Activated CD8-positive, alpha-beta memory T cell treated with anti-CD3 and anti-CD28 coated beads for 1 hour (primary cell): ENCODE measurements at places on chromosomes 12 and 14.

GRCh38 chr14:24630872-24631477 lies 3.0 kb downstream of the GZMB start:
- no peak for DNase-seq

GRCh38 chr14:63857466-63858030 lies 4.7 kb downstream of the SYNE2 start:
- DNase-seq = peak; percentile 18

DNA sequence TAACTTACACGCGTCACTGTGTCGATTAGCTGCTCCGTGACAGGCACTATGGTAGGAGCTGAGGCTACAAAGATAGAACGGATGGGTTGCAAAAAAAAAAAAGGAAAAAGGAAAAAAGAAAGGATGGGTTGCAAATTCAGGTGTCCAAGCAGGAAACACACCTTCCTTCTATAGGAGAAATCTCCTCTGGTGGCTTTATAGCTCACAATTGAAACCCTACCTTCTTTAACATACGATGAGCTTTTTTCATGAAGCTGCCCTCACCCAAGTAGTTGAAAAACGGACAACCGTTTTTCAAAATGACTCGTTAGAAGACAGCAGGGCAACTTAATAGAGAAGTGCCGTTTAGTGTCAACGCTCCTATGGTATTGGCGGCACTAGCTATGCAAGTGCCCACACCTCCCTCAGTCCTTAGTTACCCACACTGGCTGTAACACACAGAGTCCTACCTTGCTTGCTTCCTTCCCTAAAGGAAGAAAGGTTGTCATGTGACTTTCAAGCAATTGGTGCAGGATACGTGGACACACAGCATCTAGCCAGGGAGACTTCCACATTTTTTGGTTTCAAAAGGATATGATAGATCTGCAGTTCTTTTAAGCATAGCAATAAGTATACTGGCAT lies 682 bp upstream of the TRIP11 start:
- no peak for DNase-seq

- peak; percentile 85 for DNase-seq
Observed at GRCh38 chr12:2004113-2004929, at the start of gene DCP1B. TSS of gene DCP1B (minus strand) at chr12:2004457. CDS start at chr12:2004431, 26 bp downstream.

DNA sequence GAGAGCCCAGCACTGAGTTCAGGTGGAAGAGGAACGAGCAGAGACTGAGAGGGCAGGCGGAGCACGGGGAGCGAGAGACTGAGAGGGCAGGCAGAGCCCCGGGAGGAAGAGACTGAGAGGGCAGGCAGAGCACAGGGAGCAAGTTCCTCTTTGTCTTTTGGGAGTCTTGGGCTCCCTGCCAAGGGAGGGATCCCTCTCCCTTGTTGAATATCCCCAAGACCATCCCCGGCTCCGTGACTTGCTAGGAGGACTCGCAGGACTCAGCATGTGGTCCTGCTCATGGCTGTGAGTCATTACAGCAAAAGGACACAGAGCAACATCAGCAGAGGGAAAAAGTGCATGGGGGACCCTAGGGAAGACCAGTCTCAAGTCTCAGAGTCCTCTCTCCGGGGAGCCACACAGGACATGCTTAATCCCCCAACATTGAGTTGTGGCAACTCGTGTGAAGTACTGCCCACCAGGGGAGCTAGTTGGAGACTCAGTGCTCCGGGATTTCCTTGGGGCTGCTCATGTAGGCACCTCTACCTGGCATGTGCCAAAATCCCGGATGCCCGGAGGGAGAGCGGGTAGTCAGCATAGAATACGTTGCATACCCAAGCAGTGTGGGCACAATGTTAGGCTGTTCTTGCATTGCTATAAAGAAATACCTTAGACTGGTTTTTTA lies 81.0 kb downstream of the CCDC92 start:
- no peak for DNase-seq

DNA sequence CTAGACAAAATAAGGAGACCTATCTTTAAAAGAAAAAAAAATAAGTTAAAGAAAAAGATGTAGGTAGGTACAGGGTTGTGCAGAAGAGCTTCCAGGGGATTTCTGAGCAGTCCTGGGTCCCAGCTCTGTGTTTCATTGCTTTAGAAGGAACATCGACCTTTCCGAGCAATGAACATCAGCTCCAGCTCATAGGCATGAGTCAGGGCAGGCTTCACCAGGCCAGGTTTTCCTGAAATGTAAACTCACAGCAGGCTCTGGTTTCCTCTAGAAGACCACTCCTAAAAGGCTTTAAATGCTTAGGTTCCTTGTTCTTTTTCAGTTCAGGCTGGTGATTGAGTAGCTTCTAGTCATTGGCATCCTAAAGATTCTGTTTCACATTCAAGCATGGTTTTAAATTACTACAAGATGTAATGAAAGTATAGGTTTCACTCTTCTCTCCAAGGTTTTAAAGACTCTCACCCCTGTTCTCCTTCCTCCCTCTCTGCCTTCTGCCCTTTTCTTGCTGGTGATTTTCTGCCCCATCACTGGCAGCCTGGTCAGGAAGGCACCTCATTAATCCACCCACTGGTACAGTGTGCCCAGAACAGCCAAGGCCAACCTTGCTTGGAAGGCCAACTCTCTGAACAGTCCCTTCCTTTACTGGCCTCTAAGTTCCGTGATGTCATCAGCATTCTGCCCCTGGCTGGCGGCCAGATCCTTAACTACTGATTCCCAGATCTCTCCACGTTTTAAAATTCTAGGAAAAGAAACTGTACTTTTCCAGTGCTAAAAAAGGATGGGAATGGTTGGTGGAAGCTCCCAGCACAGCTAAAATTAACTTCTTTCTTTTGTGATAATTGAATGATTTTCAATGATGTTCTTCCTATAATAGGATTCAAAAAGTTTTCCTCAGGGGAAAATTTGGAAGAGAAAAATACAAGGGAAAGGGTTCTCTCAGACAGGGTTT lies 109.4 kb upstream of the HIF1A start:
- DNase-seq = no peak

DNA sequence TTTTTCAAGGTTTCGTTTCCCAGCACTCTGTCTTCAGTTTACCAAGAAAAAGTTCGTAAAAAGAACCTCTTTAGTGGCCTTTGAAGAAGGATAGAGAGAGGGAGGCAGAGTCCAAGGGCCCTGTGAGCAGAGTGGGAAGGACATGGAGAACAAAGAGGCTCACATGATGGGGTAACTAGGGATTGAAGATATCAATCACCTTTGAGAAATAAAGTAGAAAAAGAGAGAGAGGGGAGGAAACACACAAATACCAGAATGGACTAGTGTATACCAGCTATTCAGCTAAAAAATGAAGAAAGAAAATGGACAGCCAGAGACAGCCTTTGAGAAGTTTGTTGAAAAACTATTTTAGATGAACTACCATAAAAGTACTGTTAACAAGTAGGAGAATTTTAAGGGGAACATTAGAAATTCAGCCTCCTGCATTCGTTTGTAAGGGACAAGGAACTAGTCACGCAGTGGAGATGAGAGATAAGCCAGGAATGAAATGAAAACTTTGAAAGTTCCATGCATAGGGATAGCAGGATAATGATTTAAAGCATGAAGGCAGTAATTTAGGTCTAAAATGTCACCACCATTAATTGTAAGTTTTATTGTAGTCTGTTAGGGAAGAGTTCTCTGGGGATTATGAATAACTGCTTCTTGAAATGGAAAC lies 82.1 kb downstream of the SPTSSA start:
- no peak for DNase-seq

- no peak for DNase-seq
Observed at GRCh38 chr14:84750763-84751554, 779.0 kb upstream of the FLRT2 start.

GRCh38 chr14:68966872-68967301 lies 12.2 kb downstream of the ACTN1 start:
- DNase-seq = no peak

DNA sequence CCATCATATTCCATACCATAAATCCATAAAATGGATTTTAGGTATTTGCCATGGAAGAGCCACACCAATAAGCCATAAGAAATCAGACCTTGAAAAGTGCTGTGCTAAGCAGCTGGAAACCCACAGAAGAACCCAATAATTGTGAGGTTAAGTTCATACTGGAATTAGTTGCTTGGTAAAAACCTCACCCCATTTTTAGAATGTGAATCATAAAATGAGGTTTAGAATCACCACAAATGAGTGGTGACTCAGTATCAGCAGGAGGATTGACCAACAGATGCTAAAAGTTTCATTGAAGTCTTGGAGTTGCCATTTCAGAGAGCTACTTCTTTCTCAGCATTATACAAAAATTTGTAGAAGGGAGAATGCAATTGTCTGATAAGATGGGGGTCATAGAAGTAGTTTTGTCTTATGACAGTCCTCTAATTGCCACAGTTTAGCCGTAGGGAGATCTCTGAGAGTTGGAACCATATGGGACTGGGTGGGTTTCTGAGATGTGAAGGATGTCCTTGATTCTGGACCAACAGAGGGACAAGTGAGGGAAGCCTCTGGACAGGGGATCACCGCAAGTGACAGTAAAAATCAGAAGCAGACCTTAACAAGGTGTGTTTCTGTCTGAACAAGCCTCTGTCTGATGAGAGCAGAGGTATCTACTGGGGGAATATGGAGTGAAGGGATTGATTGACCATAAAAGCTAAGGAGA lies 1.4 kb upstream of the STON2 start:
- DNase-seq = no peak

GRCh38 chr14:94077111-94077821 lies 3.7 kb downstream of the DDX24 start:
- DNase-seq = no peak

DNA sequence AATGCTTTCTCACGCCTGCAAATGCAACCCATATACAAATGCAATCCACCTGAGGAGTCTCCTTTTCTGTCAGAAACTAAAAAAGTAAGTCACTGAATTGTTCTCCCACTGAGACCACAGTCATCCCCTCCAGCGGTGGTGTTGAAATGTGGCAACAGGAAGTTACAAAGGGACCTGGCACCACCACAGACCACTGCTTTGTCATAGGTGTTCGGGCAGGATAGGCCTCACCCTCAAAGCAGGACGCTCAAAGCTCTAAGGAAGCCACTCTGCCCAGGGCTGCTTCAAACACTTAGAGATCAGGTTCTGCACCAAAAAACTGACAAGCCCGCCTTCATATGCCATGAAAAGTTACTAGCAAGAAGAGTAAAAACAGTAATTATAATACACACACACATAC lies 11.3 kb downstream of the PHLDA1 start:
- DNase-seq = no peak

GRCh38 chr12:3117144-3117581 lies 40.0 kb downstream of the TSPAN9 start:
- no peak for DNase-seq

DNA sequence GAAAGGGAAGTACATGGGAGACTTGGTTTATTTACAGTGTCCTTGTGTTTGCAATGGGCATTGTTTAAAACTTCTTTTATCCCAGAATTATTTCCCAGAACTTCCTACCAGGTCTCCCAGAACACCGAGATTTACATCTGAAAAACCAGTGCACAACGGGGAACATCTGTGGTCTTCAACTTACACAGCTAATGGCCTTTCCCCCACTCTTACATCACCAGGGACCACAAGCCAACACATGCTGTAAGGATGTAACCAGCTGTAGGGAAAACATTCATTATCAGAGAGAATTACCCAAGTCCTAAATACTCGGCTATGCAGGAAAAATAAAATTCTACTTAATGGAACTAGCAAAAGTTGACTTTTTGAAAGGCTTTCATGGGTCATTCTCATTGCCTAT lies 267.6 kb downstream of the DUSP6 start:
- DNase-seq = no peak

- no peak for DNase-seq
Observed at GRCh38 chr14:76941946-76942805, 86.3 kb downstream of the IRF2BPL start.

- no peak for DNase-seq
Observed at GRCh38 chr12:113232089-113232839, 11.0 kb downstream of the TPCN1 start.

DNA sequence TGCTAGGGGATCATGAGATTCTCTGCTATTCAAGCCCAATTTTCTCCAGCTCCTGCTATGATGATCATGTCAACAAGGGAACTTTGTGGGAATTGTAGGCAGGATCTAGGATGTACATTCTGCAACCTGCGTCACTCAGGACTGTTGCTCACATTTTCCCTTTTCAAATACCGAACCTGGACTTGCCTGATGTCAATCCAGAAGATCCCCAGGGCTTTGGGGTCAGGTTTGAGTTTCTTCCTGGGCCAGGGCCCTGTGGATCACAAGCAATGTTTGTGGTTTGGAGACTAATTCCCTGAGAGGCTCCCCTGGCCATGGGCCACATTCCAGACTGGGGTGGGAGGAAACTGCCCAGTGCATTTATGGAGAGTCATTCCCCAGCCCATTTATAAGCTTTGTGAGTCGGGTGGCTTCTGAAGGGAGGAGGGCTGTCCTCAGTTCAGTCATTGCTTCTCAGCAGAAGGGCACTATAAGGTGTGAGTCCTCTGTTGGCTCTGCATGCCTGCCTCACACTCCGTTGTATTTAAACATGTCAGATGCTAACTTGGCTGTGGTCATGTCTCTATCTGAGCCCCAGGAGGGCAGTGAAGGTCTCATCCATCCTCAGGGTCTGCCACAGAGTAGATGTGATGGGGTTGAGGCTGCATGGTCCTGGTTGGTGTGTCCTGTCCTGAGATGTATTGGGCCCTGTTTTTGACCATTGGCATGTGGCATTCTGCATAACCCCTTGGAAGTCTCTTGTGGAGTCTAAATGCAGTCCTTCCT lies 6.5 kb downstream of the KRT86 start:
- no peak for DNase-seq

DNA sequence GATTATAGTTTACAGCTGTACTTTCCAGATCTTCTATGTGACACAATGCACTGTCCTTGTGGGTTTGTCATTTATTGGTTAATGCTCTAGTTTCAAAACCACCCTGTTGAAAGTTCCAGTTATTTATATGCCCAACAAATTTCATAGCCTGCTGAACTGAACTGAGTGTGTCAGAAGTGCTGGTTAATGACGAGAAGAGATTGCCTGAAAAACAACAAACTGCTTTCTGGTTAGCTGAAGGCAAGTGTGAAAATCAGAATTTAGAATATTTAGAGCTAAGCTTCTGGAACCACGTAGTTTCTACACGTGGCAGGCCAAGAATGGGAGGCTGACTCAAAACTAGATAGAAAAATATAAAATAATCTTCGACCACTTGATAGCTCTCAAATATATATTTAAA lies 19.1 kb upstream of the RIN3 start:
- DNase-seq = no peak

GRCh38 chr14:64196056-64196455 lies 98.1 kb downstream of the ESR2 start:
- no peak for DNase-seq

DNA sequence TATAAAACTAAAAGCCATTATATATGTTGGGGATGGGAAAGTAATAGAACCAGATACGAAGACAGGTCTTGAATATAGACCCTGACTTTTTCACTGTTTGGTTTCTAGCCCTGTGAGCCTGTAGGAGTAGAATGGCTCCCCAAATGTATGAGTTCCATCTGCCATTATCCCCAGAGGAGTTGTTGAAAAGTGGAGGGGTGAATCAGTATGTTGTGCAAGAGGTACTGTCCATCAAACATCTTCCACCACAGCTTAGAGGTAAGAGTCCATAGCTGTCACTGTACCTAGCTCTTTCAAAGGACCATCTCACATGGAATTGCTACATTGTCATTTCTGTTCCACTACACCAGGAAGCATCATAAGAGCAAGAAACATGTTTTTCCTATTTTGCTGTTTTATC lies 1.1 kb downstream of the NCAPD2 start:
- DNase-seq = no peak

- no peak for DNase-seq
Observed at GRCh38 chr12:130491421-130492357, 154.0 kb downstream of the PIWIL1 start.
